ENCODE measurements at places on chromosomes 4 and X. TPM values are rescaled to one million over a fixed set of nuclear protein-coding genes. Genes with fewer than 3 reads are reported as not detected.

ALB gene
- total RNA-seq, result not detected

GRCh38 chrX:130878350-130879341, 24.4 kb downstream of the ENOX2 start:
- DNase-seq, result peak; percentile 91

DNA sequence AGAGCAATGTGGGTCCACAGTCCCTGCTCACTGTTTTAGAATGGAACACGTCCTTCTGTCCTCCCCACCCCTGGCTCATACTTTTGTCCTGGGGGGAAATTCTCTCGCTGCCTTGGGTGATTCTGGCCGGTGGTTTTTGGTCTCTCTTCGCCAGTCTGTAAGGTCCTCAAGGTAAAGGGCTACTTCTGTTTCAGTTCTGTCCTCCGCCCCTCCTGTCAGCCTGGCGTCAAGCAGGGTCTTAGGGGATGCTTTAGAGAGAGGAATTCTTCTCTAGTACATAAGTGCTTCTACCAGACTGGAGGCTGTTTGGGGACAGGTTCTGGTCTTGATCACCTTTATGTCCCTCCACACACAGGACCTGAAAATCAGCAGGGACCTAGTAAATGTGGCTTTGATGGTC, 617 bp upstream of the MRFAP1L1 start:
- no peak for DNase-seq

GRCh38 chrX:82813671-82814078, 694.4 kb upstream of the POU3F4 start:
- DNase-seq, result peak; percentile 92

SAGE1 gene
- not detected for total RNA-seq

- peak; percentile 76 for DNase-seq
These were observed 83.7 kb downstream of the FREM3 start for GRCh38 chr4:143616771-143617170.

DNA sequence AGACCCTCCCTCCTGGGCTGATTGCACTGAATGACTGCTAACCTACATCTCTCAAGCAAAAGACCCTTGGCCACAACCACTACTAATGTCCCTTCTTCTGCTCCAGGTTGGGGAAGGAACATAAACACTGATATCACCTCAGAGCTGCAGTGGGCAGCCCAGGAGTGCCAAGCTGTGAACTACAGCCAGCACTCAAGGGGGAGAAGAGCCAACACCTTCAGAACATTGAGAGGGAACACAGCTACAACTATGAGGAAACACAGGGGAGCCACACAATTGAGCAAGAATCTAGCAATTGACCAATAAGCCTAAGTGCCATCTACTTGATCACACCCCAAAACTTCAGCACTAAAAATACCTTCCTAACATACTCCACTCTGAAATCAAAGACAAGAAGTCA, 222.8 kb downstream of the SPATA18 start:
- DNase-seq, result no peak

DNA sequence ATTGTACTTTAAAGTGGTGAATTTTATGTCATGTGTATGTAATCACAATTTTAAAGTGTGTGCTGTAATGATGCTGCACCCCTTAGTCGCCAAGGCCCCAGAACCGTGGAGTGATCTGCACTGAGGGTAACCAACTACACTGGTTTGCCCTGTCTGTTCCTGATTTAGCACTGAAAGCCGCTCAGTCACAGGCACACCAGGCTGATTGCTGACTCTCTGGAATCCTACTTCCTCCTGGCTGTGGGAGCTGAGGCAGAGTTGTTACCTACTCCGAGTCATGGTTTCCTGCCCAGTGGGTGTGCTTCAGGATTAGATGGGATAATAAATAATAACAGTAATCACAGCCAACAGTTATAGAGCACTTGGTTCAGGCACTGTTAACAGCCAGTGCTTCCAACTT, 645.4 kb downstream of the BCOR start:
- no peak for DNase-seq

GRCh38 chr4:156100651-156101050, 147.0 kb upstream of the CTSO start:
- no peak for DNase-seq

CHRNA9 gene
- 1.4 TPM for total RNA-seq

- DNase-seq, result no peak
These were observed 136.9 kb upstream of the PDE5A start for GRCh38 chr4:119765469-119765868.

DNA sequence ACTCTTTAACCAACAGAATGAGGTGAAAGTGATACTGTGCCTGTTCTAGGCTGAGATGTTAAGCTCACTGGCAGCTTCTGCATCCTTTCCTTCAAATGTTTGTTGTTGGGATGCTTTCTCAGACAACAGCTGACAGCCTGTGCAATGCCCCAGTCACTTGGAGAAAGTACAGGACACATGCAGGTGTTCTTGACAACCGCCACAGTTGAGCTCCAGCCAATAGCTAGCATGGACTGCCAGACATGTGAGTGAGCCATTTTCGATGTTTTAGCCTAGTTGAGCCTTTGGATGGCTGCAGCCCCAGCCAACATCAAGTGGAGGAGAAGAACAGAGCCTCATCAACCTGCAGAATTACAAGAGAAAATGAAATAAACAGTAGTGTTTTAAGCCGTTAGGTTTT, 94.1 kb upstream of the PPP3CA start:
- no peak for DNase-seq

DCTD gene
- total RNA-seq, result 116 TPM

PRAF2 gene
- 18.2 TPM for total RNA-seq

GRCh38 chr4:8393593-8394038, 46.9 kb downstream of the ACOX3 start:
- peak; percentile 75 for DNase-seq

CLDN22 gene
- total RNA-seq, result not detected

DNA sequence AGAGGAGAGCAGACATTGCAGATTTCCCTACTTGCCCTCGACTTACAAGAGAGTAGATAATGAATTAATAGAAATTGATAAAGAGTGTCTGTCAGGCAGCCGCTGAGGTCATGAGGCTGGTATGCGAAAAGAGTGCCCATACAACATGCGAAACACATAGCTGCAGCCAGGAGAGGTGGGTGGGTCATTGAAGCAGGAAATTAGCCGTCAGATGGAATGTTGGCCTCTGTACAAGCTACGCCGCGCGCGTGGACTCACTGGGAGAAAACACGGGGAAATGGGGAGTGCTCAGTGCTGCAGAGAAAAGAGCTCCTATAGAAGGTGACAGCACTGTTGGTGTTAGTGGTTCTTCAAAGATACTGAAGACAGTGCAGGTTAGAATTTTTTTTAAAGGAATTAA, 125.1 kb downstream of the RAPGEF2 start:
- peak; percentile 68 for DNase-seq
